ENCODE measurements at places on chromosomes 12 and 14.

DNA sequence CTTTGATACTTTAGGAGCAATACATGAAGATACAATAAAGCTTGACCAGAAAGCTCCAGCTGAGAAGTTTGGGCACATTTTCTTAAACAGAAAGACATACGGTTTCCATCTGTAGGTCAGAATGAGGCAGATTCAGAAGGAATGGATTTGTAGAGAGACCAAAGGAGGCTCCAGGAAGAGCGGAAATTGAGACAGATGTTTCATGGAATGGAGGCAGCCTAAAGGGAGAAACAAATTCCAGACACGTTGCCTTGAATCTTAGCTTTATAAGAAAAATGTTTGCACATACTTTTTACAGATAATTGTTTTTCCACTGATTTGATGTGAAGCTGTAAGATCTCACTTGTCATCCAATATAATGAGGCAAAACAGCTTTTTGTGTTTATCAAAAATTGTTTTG, 24.8 kb downstream of the EPYC start:
- no peak for DNase-seq

GRCh38 chr12:93645702-93646101, 31.5 kb upstream of the CRADD start:
- no peak for DNase-seq

- no peak for DNase-seq
Observed at GRCh38 chr12:20374795-20375194, 6.5 kb downstream of the PDE3A start.

GRCh38 chr12:108788076-108788782, 56.9 kb upstream of the CORO1C start:
- DNase-seq: no peak

DNA sequence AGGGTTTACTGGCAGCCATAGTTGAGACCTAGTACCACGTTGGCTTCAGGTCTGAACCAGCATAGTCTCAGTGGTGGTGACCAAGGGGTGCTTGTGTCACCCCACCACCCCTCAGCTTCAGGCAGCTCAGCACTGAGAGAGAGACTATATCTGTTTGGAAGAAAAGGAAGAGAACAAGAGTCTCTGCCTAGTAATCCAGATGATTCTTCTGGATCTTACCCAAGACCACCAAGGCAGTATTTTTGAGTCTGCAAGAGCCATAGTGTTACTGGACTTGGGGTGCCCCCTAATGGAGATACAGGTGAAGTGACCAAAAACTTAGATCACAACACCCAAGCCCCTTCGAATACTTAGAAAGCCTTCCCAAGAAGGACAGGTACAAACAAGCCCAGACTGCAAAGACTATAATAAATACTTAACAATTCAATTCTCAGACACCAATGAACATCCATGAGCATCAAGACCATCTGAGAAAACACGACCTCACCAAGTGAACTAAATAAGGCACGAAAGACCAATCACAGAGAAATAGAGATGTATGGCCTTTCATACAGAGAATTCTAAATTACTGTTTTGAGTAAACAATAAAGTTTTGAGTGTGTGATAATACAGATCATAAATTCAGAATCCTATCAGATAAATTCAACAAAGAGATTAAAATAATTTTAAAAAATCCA, 107.0 kb downstream of the HELB start:
- peak; percentile 15 for DNase-seq

- DNase-seq: no peak
Observed at GRCh38 chr12:88958946-88959345, 378.7 kb upstream of the KITLG start.

DNA sequence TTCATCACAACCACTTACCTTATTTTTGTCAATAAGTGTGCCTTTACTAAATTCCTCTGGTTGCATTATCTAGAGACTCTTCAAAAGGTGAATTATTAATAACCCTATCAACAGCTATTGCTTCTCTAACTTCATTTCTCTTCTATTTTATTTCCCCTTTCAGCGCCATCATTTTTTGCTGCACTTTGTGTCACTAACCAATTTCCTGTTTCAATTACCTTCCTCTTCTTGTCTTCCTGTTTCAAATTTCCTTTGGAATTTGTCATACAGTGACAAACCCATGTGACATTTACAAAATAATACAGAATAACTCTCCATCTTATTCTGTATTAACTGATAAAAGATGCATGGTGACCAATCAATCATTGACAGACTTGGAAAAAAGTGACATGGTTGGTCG, 12.2 kb upstream of the CLEC2A start:
- DNase-seq: no peak

DNA sequence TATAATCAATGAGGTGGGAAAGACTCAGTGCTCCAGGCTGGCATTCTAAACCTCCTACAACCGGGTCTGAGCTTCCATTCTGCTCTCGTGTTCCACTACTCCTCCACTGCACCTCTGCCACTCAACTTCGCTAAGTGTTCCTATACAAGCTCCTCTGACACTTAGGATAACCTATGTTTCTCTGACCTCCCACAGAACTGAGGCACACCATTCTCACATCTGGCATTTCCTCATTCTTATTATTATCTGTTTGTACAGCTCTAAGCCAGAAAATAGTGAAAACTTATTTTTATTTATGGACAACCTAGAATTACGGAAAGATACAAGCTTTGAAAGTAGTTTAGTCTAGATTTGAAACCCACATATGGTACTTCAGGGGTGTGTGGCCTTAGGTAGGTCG, 127.0 kb downstream of the MED13L start:
- no peak for DNase-seq

DNA sequence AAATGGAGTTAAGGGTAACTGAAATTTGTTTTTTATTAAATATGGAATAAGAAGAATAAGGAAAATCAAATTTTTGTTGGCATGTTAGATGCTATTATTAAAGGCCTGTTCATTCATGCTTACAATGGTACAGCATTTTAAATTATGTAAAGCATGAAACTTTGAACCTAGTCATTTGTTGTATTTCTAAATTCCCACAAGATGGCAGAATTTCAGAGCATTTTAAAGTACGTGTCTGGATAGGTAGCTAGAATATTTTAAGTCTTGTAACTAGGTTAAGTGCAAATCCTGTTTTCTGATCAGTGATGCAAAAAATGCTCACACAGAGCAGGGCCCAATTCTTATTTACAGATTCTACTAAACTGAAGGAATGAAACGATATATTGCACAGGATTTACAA, 585.6 kb upstream of the MIS18BP1 start:
- no peak for DNase-seq

GRCh38 chr12:124399622-124400021, 104.7 kb downstream of the RFLNA start:
- no peak for DNase-seq

GRCh38 chr14:67837011-67837624, 17.5 kb downstream of the RAD51B start:
- DNase-seq: peak; percentile 75

DNA sequence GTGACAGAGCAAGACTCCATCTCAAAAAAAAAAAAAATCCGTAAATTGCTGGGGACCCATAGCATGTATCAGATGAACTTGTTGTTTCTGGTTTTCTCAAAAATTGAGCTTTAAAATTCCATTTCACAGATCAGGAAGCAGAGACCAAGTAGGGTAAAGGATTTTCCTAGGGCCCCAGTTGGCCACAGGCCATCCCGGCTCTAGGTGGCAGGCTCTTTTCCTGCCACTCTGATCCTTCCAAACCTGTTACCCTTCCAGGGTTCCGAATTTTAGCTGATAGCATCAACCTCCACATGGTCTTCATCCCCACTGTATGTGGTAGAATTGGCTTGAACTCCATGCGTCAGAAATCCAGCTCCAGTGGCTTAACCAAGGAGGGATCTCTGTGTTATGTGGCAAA, 36.1 kb upstream of the BDKRB2 start:
- no peak for DNase-seq

DNA sequence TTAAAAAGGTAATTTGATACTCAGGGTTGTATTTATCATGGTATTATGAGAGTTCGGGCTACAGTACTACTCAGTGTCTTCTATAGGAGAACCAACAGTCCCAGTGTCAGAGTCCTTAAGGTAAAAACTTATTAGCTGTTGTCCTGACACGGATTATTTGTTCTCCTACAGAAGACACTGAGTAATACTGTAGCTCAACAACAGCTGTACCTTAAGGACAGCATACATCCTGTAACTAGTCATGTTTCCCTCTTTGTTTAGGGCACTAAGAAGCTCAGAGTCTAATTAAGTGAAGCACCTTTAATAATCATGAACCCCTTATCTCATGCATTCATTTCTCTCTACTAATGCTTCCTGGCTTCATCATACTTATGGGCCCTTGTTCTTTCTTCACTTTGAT, 33.9 kb downstream of the ARF6 start:
- no peak for DNase-seq

GRCh38 chr12:40689576-40689975, 2.7 kb upstream of the CNTN1 start:
- DNase-seq: no peak

GRCh38 chr12:44488180-44488579, 387.9 kb downstream of the NELL2 start:
- no peak for DNase-seq

DNA sequence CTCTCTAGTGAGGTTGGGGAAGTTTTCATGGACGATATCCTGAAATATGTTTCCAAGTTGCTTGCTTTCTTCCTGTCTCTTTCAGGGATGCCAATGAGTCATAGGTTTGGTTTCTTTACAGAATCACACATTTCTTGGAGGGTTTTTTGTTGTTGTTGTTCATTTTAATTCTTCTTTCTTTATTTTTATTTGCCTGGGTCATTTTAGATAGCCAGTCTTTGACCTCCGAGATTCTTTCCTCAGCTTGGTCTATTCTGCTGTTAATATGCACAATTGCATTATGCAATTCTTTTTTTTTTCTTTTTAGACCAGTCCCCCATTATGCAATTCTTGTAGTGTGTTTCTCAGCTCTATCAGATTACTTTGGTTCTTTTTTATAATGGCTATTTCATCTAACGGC, 338.9 kb downstream of the AEBP2 start:
- DNase-seq: no peak

- no peak for DNase-seq
Observed at GRCh38 chr12:130987151-130987931, 33.6 kb downstream of the ADGRD1 start.

DNA sequence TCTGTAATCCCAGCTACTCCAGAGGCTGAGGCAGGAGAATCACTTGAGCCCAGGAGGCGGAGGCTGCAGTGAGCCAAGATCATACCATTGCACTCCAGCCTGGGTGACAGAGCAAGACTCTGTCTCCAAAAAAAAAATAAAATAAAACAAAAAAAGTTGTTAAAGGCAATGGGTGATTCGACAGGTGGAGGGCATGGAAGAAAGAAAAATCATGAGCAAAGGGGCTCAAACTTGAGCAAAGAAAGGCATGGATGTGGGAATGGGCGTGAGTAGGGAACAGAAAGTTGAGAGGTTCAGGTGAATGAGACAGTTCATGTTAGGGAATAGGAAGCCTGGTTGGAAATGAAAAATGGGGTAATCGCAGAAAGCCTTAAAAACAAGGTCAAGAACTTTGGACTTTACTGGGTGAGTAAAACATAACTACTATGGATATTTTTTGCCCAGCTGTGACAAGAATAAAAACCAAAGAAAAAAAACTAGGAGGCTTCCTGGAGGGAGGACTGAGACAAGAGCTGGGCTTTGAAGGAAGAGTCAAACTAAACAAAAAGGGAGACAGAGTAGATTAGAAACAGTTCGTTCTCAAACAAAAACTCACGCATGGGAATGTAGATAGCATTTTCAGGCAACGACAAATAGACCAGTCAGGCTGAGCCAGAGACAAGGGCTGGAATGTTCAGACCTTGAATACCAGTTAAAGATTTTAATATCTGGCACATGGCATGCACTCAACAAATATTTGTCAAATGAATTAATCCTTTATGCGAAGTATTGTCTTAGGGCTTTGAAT, 18.8 kb downstream of the PYM1 start:
- DNase-seq: peak; percentile 49

GRCh38 chr12:126191031-126191891, 1126.0 kb downstream of the AACS start:
- DNase-seq: peak; percentile 82

DNA sequence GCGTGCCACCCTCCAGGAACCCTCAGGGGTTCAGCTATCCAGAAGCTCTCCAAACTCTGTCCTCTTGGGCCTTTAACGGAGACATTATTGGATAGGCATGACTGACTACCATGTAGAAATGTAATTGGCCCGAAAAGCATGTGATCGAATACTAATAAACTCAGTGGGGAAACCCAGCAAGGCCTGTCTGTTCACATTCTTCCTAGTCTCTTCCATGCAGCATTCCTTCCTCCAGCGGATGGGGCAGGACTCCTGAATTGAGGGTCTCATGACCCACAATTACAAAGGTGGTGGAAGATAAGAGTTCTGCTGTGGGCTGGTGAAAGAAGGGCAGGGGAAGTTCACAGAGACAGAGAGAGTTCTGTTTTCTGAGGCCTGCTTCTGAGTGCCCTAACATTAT, 6.5 kb upstream of the PRDM4 start:
- DNase-seq: no peak

DNA sequence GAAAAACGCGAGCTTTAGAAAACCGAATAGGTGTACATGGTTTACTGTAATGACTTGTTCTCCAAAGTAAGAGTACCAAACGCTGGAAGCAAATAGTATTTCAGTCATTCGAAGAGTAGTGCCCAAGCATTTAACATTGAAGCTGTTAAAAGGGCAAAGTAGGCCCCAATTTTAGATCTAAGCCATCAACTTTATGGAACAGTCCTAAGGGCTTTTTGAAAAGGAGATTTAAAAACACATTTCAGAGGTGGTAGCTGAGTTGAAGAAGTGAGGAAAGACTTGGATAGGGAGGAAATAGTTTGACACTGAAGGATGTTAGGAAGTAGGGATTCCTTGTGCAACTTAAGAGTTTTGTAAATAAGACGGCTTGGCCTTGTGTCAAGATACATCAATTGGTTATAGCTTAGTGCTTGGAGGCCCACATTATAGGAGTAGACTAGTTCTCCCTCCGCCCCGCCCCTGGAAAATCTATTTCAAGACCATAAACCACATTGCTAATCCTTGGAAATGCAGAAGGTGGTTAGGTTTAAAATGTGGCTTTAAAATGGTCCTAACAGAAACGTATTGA, 783 bp upstream of the TUBA1B start:
- no peak for DNase-seq

- peak; percentile 51 for DNase-seq
Observed at GRCh38 chr12:107515446-107515958, 170.1 kb upstream of the PWP1 start.

- DNase-seq: peak; percentile 48
Observed at GRCh38 chr14:90381011-90381786, 15.6 kb upstream of the CALM1 start.

- peak; percentile 56 for DNase-seq
Observed at GRCh38 chr14:23160924-23161522, 22.4 kb downstream of the SLC7A8 start.
